ENCODE measurements at places on chromosomes 3 and 15.

DNA sequence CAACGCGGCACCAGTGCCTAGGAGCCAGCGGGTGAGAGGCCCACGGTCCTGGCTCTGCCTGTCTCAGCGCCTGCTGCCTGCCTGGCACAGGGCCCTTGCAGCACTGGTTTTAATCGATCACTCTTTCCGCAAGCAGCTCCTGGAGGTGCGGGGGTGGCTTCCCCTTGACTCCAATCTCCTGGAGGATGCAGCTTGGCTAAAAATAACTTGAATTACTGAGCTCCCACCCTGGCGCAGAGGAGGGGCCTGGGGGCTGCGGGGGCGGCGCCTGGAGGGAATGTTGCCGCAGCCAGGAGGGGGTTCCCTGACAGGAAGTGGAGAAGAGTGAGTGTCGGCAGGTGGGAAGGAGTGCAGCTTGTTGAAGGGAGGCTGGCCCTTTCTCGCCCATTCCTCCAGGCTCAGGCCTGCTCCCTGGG is 9.9 kb upstream of the RPL29 start:
- DNase-seq = no peak

DNA sequence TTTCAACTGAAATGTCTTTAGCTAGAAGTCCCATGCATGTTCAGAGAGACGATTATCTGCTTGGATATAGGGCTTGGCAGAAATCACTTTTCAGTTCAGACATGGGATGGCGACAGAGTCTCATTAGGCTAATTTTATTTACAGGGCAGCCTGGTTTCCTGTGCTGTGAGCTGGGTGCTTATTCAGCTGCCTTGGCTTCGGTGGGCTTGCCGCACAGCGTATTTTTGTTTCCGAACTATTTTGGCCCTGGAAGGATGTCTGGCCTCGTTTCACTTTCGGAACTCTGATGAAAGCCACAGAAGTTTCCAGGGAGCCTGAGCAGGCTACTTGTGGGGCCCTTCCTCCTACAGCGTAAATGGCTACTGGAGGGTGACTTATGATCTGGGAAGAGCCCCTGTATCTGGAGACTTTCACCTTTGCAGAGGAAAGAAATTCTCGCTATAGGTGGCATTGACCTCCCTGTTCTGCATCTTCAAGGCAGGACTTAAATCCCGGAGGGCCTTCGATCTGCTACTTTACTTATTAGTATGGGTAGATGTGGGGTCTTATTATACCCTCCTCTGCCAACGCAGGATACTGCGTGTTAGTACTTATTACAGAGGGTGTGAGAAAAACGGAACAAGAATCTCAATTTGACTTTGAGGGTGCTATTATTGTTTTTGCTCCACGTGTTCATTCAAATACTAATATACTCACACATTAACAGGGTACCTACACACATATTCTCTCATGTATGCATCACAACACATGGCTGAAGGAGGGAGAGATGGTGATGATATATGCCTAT is 364.0 kb upstream of the RBMS3 start:
- DNase-seq = peak; percentile 59

DNA sequence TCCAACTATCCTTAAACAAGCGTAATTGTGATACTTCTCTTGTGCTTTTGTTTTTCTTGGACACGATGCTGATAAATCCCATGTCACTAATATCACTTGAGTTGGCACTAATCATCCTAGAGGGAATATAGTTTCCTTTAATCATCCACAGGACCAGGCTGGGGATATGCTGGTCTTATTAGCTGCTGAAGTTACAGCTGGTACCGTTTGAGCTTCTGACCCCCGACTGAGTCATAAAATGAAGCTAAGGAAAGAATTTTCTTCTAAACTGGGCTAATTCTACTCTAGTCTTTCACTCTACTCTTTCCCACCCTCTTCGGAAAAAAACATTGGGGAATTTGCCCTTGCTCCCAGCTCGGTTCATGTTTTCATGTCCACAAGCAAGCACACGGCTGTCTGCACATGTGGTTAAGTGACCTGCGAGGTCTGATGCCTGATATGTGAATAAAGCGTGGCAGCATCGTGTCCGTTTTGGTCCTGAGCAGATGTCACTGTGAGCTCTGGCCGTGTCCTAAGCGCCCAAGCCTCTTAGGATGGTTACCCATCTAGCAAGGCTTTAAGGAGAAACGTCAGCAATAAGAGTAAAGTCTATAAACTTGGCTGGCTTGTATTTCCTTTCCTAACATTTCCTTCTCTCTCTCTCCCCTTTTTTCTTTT is 223.7 kb downstream of the ITPR1 start:
- no peak for DNase-seq

- DNase-seq = no peak
These were observed 31.1 kb downstream of the DGKG start for GRCh38 chr3:186330772-186331460.

DNA sequence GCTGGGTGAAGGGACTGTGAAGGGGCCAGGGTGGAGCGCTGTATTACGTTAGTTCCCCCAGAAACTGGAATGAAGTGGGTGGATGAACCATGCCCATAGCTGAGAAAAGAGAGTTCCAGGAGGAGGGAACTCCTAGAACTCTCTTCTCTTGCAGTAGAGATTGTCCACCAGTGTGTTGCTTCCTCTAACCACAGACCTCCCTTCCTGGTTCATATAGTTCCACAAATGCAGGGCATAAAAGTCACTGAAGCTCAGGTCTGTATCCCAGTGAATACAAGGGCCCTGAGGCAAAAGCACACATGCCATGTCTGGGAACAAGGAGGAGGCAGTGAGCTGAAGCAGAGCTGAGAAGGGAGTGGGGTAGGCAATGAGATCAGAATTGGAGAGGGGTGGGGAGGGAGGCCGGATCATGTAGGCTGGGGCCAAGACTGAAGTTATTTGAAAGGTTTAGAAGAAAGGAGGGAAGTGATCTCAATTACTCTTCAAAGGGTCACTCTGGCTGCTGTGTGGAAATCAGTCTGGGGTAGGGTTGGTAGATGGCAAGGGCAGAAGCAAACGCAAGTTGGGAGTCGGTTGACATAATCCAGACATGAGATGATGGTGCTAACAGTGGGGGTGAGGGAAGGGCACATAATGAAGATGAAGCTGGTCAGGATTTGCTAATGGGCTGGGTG is 6.5 kb downstream of the A4GNT start:
- DNase-seq = peak; percentile 47

DNA sequence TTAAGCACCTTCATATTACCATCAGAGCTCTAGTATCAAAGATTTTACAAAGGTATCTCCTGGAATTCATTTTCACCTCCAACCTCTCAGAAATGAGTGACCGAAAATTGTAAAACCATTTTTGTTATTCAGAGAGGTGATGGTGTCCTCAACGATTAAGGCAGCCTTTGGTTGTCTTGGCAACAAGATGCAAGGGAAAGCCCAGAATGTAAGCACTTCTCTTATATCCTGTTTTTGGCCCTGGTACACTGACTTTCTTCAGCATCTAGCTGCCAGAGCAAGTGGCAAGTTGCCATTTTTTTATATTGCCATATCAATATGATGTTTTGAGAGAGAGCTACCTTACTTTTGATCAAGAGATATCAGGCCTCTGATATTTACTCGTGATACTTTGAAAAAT is 384.9 kb upstream of the NECTIN3 start:
- no peak for DNase-seq

DNA sequence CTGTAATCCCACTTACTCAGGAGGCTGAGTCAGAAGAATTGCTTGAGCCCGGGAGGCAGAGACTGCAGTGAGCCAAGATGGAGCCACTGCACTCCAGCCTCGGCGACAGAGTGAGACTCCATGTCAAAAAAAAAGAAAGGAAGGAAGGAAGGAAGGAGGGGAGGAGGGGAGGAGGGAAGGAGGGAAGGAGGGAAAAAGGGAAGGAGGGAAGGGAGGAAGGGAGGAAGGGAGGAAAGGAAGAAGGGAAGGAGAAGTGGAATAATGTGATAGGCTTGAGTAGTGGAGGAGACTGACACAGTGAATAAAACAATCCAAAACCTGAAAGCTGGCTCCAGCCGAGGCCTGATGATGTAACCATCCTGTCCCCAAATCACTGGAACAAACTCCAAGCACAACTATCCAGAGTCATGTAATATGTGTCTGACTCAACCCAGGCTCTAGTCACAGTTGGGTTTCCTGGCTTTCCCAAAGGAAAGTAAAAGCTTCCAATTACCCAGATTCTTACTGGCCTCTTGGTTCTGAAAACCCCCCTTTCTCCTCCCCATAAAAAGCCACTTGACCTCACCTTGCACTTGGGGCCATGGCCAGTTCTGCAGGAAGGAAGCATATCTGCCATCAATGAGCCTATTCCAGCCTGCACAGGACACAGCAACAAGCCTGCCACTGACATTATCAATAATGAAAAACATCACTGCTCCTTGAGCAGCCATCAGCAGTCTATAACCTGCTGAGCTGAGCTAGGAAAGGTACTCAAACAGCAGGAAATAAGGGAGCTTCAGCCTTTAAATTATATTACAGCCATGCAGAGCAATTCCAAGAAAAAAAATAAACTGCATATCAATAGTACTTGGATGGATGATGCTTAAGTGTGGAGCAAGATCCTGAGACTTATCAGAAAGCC is 48.3 kb downstream of the MB21D2 start:
- no peak for DNase-seq

DNA sequence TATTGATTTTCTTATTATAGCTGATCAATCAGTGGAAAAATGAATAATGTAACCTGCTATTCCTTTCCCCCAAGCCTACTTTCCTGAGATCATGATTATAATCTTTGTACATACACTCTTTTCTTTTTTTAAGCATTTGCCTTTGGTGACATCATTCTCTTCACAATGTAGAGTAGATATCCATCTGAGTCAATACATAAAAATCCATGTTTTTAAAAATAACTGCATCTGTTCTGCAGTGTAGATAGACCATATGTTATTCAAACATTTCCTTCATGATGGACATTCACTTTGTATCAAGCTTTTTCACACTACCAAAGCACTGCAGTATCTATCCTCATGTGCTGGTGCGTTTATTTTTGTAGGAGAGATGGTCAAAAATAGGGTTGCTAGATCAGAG is 211.1 kb downstream of the PTPRG start:
- no peak for DNase-seq

- no peak for DNase-seq
These were observed 33.0 kb downstream of the SLC6A6 start for GRCh38 chr3:14435175-14436014.

- peak; percentile 85 for DNase-seq
These were observed 30.6 kb upstream of the GPR160 start for GRCh38 chr3:170007031-170007663.

DNA sequence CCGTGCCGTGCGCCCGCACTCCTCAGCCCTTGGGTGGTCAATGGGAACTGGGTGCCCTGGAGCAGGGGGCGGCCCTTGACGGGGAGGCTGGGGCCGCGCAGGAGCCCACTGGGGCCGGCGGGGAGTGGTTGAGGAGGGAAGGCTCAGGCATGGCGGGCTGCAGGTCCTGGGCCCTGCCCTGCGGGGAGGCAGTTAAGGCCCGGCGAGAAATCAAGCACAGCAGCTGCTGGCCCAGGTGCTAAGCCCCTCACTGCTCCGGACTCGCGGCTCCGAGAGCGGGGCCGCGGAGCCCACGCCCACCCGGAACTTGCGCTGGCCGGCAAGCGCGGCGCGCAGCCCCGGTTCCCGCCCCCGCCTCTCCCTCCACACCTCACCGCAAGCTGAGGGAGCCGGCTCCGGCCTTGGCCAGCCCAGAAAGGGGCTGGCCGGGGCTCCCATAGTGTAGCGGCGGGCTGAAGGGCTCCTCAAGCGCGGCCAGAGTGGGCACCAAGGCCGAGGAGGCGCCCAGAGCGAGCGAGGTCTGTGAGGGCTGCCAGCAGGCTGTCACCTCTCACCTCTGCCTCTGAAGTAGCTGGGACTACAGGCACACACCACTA is 7.8 kb downstream of the GP9 start:
- peak; percentile 73 for DNase-seq

DNA sequence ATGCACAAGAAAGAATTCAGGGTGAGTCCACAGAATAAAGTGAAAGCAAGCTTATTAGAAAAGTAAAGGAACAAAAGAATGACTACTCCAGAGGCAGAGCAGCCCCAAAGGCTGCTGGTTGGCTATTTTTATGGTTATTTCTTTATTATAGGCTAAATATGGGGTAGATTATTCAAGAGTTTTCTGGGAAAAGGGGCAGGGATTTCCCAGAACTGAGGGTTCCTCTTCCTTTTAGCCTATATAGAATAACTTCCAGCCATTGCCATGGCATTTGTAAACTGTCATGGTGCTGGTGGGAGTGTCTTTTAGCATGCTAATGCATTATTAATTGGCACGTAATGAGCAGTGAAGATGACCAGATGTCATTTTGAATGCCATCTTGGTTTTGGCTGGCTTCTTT is 13.6 kb downstream of the GLDN start:
- no peak for DNase-seq

DNA sequence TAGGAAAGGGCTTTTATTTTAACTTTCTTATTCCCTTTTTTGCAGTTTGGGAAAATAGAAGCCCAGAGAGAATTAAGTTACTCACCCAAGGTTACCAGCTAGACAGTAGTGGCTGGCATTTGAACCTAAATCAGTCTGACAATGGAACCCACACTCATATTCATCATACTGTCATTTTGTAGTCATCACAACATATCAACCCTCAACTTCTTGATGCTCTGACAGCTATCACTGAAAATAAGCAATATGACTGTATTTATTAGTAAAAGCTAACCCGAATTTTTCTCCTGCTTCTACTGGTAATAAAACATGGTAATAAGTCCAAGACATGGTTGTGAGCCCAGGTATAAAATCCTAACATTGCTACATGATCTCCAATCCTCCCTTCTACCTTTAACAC is 585.8 kb upstream of the UBE2E2 start:
- no peak for DNase-seq

DNA sequence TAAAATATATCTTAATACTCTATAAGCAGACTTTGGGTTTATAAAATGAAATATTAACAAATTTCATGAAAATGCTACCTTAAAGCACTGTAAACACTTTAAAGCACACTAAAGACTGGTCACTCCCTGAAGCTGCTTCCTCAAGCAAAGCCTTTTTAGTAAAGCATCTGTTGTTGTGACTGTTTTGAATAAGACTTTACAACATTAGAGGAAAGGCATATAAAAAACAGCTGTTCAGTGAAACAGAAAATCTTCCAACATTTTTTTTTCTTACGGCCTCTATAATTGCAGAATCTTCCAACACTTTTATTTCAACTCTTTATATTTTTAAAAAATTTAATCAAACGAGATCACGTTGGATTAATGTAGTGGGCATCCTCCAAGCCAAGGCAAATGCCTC is 48.1 kb downstream of the GRK7 start:
- no peak for DNase-seq

- DNase-seq = no peak
These were observed 391.6 kb upstream of the PROK2 start for GRCh38 chr3:72176537-72177041.

DNA sequence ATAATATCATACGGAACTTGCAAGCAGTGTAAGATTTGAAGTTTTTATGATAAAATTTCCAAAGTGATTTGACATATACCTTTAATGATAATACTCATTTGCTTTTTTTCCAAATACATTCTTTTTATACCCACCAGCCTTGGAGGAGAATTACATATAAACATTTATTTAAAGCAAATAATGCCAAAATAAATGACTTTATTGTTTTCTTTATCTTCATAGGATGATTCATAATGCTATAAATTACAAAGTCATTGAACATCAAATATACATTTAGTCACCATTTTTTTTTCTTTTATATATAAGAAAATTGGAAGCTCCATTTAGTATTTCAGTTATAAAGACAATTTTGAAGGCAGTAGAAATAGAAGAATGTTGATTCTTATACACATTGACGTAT is 450.9 kb downstream of the NAALADL2 start:
- no peak for DNase-seq

Measured in hematopoietic multipotent progenitor cell treated with erythropoietin and hydrocortisone succinate and interleukin-3 and kit ligand, for 4 days (in vitro differentiated cells).